Osteocyte (in vitro differentiated cells): ENCODE measurements at places on chromosomes 11 and 22.

DNA sequence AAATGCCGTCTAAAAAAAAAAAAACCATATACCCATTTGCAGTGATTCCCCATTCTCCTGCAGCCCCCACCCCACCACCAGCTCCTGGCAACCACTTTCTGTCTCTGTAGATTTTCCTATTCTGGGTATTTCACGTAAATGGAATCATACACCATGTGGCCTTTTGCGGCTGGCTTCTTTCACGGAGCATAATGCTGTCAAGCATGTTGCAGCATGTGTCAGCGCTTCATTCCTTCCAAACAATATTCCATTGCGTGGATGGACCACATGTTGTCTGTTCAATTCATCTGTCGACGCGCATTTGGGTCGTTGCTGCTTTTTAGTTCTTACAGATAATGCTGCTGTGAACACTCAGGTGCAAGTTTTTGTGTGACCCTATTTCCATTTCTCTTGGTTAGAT is 14.8 kb upstream of the EMID1 start:
- DNase-seq = no peak

GRCh38 chr11:5007561-5007960 is 12.9 kb downstream of the OR51L1 start:
- DNase-seq = no peak

GRCh38 chr11:14678350-14678749 is 34.7 kb downstream of the PDE3B start:
- no peak for DNase-seq

- DNase-seq = no peak
These were observed 363.7 kb upstream of the ISX start for GRCh38 chr22:34702279-34702678.

DNA sequence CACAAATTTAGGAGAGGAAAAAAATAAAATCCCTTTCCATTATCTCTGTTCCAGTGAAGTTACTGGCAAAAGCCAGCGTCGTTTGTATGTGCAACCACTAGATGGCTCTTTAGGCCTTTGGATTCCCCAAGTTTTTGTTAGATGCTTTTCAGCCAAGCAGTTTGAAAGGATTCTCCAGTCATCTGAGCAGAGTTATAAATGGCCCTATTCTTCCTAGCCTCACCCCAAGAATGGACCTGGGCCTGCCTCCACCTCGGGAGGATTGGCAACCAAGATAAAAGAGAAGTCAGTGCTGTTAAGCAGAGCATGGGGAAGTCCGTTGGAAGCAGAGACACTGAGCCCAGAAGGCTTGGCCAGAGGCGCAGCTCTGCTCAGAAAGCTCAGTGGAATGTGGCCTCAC is 15.4 kb downstream of the FAM181B start:
- DNase-seq = no peak

DNA sequence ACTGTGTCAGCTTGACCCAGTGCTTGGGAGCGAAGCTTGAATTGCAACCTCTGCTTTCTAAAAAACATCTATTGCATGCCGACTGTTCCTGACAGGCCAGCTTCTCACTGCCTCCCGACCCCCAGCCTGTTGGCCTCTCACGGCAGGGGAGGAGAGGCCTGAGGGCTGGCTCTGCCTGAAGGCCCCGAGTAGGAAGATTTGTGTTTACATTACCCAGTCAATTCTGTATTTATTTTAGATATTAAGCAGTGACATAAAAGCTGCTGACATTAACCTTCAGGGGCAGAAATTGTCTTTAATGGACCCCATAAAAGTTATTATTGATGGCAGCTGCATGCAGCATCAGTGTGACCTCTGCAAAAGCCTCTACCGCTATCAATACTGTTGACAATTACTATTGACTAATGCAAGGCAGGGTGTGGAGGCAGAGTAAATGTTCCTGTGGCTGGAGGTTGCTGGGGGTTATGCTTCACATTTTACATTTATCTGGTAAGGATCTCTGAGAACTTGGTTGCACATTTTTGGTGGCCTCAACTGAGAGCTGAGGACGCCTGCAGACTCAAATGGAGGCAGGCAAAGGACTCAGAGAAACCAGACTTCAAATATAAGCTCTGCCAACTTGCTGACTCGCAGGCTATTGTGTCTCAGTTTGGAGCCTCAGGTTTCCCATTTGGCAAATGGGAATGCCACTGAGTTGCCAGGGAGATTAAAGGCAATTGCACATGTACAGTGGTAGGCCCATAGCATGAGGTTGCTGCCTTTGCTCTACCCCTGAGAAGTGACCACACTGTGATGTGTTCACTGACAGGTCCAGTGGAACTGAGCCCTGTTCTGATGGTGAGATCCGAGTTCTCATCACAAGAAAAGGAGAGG is 380.5 kb downstream of the TENM4 start:
- DNase-seq = no peak

- no peak for DNase-seq
These were observed 39.5 kb upstream of the BRSK2 start for GRCh38 chr11:1350086-1350725.
